Kidney epithelial cell (primary cell): ENCODE measurements at places on chromosomes 16 and 17.

DNA sequence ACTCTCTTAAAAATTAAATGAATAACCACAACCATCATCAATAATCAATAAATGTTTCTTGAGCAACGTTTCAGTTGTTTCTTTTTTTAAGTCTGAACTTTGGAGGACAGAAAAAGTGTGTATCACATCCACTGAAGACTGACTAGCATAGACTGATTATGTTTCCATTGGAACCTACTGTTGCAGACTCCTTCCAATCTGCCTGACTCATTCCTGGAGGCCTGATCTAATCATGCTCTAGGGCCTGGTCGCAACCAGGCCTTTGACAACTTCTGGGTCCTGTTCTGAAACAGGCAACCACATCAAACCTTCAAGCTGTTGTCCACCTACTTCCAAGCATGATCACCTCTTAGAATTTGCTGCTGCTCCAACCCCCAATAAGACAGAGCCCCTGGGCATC lies 109.2 kb upstream of the NUDT7 start:
- no peak for DNase-seq

GRCh38 chr16:30904114-30904780 lies 7.8 kb downstream of the CTF1 start:
- DNase-seq = no peak

DNA sequence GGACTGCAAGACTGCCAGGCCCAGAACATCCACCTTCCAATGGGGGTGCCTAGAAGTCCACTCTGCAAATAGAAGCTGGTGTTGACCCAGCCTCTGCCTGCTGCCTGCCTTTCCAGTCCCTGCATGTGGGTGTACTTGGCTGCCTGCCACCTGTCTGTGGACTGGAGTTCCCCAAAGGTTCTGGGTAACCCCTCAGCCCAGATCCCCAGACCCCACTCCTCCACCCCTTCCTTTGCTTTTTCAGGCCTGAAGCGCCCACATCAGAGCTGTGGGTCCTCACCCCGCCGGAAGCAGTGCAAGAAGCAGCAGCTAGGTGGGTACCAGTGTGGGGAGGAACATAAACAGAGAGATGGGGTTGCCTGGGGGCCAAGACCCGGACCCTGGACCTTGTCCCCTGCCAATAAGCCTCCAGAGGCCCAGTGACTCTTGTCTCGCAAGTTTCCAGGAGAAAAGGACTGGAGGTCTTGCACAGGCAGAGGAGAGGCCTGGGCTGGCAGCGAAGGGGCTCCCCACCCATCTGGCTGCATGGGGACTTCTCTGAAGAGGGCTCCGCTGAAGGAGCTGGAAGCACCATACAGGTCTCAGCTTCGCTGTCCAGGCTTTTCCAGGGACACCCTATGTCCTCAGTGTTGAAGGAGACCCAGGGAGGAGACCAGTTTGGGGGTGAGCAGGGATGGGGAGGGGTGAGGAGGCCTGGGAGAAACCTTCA lies 34.3 kb downstream of the NLRC5 start:
- DNase-seq = no peak

- DNase-seq = no peak
These were observed 43.8 kb downstream of the RMI2 start for GRCh38 chr16:11389083-11389482.

GRCh38 chr17:18946536-18946935 lies 5.4 kb upstream of the SLC5A10 start:
- DNase-seq = no peak

DNA sequence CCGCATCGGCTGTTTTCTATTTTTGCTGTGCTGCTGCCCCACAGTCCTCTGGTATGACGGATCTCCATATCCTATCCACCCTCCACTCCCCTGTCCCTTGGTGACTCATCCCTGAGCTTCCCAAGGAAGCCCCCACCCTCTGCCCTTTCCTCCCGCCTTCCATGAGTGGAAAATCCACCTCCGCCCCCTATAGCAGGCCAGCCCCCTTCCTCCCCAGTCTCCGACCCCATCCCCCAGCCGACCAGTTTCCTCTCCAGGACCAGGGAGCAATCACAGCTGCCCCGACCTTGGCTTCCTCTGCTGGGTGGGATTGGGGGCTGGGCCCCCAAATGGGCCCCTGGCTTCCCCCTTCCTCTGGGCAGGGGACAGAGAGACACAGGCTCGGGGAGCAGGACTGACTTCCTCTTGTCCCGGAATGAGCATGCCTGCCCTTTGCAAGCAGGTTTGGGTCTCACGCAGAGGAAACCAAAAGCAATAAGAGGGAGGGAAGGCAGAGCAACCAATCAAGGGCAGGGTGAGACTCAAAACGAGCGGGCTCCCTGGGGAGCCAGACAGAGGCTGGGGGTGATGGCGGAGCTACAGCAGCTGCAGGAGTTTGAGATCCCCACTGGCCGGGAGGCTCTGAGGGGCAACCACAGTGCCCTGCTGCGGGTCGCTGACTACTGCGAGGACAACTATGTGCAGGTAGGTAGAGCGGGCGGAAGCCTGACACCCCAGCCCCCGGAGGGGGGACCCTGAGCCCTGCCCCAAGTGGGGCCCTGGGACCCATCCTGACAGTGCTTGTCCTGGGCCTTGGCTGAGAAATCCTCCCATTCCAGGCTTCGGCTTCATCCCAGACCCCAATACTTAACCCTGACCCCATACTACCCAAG lies at the start of the genes ABI3 and GNGT2:
ABI3 (plus strand) TSS at position 550 of the 872 bp plus-strand sequence; CDS start at position 568, 18 bp downstream.
GNGT2 (minus strand) TSS at position 417 of the 872 bp plus-strand sequence. CDS start 3,152 bp downstream, outside the sequence.
- no peak for DNase-seq

DNA sequence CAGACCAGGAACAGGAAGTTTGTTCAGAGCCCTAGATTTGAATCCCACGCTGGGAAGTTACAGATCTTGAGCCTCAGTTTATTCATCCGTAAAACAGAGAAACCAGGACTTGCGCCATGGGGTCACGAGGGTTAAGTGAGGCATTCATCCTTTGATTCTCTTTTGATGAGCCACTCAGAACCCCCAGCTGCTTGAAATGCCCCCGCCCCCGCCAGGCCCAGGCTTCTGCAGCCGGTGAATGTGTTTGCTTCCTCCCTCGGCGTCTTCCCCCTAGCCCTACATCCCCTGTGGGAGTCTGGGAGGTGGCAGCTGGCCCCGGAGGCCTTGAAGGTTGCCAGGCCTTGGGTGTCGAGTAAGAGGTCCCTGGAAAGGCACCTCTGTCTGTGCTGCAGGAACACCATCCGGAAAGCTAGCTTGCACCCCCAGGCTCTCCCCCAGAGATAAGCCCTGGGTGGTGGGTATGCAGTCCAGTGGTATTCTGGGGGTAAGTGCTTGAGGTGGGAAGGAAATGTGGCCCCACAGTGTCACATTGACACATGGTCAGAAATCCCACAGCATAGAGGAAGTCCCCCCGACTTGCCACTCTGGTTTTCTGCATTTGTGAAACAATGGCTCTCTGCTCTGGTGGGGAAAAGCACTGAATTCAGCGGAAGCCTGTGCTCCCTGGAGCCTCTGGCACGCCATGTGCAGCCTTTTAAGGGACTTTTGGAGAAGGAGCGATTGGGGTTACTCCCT lies 14.9 kb downstream of the IRF8 start:
- DNase-seq = no peak

DNA sequence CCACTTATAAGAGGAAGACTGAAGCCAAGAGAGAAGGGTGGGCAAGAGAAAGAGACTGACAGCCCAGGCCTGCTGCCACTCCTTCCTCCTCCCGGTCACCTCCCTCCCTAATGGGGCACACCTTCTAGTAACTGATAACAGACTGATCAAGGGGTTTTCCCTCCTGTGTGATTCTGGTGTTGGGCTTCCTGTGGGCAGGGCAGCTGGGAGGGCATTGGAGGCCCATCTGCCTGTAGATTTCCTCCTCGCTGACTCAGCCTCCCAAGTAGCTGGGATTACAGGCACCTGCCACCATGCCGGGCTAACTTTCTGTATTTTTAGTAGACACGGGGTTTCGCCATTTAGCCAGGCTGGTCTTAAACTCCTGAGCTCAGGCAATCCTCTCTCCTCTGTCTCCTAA lies 16.2 kb downstream of the CA4 start:
- no peak for DNase-seq
